Fibroblast of skin of scalp (primary cell): ENCODE measurements at places on chromosomes 3 and 15.

DNA sequence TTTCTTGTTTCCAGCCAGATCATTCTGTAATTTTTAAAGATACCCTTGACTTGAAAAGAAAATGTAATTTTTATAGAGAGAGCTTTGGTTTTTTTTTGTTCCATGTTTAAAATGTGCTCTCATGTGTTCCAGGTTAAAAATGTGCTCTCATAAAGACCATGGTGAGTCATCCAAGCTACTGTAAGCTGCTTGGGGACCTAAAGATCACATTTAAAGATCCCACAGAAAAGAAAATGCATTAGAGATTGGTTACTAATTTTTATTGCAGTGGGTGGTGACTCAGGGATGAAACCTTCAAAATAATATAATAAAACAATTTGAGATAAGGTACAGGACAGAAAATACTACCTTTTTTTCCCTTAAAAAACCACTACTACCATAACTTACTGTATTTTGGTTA, 11.0 kb downstream of the TCF12 start:
- peak; percentile 72 for DNase-seq

GRCh38 chr3:7696320-7696719, 805.3 kb upstream of the LMCD1 start:
- no peak for DNase-seq

DNA sequence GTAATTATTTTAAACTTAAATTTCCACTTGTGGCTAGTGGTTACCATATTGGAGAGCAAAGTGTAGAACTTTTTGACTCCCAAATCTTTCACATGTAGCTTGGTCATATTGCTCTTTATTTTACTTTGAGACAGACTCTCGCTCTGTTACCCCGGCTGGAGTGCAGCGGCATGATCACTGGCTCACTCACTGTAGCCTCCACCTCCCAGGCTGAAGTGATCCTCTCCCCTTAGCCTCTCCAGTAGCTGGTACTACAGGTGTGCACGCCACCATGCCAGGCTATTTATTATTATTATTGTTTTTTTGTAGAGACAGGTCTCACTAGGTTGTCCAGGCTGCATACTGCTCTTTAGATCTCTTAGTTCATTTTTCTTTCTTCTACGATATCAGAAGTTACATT, 3.9 kb downstream of the FNDC3B start:
- DNase-seq: no peak

DNA sequence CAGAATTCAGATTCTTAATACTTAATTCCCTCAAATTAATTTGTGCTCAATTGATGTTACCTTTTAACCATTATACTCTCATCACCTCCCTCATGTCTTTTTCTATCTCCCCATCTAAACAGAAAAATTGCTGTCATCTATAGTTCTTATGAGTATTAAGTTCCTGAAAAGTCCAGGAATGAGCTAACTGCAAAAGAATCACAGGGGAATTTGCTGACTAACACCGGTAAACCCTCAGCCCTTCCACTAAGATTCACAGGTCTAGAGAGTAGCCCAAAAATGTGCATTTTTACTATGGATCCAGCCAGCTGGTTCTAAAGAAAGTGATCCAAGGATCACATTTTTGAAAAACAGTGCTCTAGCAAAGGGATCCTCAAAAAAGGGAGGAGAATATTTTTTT, 67.0 kb downstream of the SETD2 start:
- peak; percentile 77 for DNase-seq

- no peak for DNase-seq
Measured at GRCh38 chr15:74381481-74381880, 14.0 kb upstream of the CYP11A1 start.

DNA sequence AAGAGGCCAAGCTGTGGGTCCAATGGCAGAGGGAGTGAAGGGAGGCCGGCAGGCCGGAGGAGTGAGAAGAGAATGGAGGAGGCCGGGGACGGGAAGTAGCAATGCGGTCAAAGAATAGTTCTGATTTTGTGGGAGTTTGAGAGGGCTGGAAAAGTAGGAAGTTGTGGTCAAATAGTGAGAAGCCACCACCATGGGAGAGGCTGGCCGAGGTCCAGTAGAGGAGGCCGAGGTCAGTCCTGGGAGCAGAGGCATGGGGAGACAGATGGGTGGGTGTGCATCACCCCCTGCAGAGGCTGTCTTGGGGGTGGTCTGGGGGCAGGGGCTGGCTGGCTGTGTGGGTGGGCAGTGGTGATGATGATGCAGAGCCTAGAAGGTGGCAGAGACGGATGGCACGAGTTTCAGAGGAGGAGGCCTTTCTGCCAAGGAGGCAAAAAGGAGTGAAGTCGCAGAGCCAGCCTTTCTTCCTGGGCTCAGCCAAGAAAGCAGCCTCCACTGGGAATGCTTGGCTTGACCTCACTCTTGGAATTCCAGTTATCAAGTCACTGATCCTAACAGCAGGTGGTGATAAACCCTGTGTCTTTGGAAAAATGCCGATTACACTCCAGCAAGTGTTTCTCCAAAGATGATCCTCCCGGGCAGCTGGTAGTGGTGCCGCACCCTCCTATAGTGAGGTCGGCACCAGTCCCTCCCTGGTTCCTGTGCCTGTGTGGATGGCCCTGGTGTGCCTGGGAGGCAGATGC, 57.3 kb downstream of the ARNT2 start:
- peak; percentile 66 for DNase-seq

DNA sequence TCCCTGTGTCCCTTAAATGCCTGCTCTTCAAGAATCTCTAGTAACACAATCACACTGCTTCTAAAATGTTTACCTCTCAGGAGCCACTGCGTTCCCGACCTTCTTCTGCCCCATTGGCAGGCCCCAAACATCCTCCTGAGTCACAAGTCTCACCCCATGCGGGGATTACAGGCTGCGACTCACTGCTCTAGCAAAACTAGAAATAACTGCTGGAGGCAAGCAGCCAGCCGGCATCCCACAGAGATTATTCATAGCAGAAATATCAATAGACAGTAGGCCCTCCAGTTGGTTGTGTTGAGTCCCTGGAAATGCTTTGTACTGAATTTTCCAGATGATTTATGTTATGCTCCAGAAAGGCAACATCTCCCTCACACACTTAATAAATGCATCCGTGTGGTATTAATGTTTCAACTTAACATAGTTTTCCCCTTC, 64.8 kb downstream of the RFTN1 start:
- DNase-seq: peak; percentile 99

- DNase-seq: no peak
Measured at GRCh38 chr3:31240466-31240865, 292.3 kb upstream of the STT3B start.
